Stimulated activated naive CD8-positive, alpha-beta T cell treated with anti-CD3 and anti-CD28 coated beads, Interleukin-15, amount 100 ng/mL, for 72 hours (primary cell): ENCODE measurements at places on chromosomes 16 and 17.
A peak's percentile ranks its signal among the peaks of the same experiment; 100 is the strongest.

DNA sequence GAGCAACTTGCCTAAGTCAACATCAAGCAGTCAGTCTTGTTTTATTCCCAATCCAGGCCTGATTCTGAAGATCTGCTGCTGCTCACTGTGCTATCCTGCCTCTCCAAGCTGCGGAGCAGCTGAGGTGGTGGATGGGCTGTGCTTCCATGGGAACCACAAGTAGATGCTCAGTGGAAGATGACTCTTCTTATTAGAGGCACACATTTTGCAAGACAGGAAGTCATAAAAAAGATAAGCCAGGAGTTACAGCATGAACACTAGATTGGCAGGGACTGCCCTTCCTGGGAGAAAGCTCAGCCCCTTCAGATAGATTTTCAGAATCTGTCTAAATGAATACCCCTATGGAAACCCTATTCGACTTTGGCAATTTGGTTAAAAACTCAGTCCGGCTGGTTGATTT is 143.1 kb downstream of the SHISA6 start:
- DNase-seq = no peak

- no peak for DNase-seq
Observed at GRCh38 chr16:55338646-55339045, 14.6 kb downstream of the IRX6 start.

- no peak for DNase-seq
Observed at GRCh38 chr16:4976611-4977145, 18.5 kb downstream of the SEC14L5 start.

DNA sequence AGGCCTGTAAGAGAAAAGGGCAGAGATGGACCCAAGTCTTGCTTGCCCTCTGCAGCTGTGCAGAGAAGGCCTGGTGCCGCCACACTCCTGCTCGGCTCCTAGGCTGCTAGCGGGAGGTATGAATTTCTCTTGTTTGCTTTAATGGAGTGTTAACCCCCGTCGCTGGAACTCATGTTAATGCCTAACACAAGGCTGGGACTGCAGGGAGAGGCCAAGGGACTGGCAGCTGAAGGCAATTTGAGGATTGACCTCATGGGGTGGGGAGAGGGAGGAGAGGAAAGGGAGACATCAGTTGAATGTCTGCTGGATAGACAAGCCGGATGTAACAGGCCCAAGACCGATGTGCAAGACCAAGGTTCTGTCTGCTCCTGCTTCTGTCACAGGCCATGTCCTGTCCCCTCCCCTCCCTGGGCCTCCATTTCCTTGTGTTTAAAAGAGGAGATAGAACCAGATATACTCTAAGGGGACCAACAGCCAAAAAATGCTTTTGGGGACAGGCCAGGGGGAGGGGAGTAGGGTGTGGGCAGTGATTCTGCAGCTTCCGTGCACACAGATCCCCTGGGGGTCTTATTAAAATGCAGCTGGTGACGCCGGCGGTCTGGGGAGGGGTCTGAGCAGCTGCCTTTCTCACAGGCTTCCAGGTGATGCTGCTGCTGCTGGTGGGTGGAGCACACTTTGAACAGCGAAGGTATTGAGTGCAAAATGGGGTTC is 46.7 kb upstream of the TBX2 start:
- no peak for DNase-seq

DNA sequence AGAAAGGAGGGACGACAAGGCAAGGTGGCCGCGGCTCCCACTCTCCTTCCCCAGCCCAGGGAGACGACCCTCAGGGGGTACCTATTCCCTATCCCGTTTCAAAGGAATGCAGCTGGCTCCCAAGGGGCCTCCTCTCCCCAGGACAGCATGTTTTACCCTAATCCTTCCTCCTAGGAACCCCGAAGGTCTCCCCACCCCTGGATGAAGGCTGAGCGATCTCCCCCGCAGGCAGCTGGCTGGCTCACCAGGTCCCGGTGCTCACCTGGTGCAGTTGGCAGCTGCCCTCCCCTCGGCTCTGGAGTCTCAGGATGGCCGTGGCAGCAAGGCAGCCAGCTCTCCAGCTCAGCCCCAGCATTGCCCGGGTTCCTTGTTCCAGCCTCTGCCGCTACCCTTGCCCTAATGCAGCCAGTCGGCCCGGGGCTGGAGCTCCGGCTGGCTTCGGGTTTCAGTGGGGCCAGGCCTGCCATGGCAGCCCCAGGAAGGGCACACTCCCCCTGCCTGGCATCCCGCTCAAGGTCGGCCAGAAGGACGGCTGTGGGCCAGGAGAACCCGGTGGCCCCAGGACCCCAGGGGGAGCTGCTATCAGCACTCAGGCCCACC is 4.6 kb downstream of the CLUH start:
- no peak for DNase-seq

GRCh38 chr17:80364091-80364691 is 50.8 kb upstream of the ENDOV start:
- no peak for DNase-seq

- no peak for DNase-seq
Observed at GRCh38 chr17:68611353-68612208, 10.4 kb upstream of the FAM20A start.

GRCh38 chr16:63497408-63497807 is 1461.2 kb upstream of the CDH8 start:
- DNase-seq = no peak

- no peak for DNase-seq
Observed at GRCh38 chr17:41864498-41864835, 756 bp downstream of the KLHL11 start.

DNA sequence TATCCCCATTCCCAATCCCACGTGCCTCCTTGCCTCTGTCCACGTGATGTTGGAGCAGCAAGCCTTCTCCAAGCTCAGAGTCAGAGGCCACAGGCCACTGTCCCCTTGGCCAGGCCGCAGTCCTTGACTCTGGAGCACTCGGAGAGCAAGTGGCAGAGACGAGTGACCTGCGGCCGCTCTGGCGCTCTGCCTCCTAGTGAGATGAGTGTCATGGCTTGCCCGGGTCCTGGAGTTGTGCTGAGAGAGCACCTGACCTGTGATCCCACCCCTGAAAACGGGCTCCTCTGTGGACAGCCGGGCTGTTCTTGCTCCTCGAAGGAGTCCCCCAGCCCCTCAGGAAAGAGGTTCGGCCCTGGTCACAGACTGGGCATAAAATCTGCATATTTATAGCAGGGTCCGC is 10.0 kb upstream of the FASN start:
- DNase-seq = no peak

DNA sequence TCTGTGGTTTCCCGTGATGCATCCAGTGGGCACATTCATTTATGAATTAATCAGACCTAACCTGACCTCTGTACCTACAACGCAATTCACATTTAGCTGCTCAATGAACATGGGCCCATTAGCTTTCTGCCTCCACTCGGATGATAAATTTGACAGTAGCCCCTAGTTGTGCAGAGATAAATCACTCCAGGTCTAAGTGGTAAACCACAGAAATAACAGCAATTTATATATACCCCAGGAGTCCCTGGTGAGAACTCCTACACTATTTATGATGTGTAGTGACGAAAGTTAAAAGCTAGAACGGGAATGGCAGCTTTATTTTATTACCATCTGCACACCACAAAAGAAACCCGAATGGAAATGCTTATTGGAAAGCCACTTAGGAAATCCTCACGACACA is 371.5 kb downstream of the HAPSTR1 start:
- DNase-seq = no peak

DNA sequence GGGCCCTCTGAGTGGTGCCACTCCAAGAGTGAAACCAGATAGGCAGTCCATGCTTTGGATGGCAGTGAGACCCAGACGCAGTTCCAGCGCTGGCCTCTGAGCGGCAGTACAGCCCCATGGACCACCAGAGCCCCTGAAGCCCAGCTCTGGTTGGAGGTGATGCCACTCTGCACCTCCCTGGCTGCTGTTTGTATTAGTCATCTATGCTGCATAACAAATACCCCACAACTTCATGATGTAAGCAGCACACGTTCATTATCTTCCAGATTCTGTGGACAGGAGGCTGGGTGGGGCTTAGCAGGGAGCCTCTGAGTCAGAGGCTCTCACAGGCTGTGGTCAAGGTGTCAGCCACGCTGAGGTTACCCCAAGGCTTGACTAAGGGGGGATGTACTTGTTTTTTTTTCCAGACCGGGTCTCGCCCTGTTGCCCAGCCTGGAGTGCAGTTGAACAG is 5.1 kb upstream of the NME4 start:
- peak; percentile 93 for DNase-seq

DNA sequence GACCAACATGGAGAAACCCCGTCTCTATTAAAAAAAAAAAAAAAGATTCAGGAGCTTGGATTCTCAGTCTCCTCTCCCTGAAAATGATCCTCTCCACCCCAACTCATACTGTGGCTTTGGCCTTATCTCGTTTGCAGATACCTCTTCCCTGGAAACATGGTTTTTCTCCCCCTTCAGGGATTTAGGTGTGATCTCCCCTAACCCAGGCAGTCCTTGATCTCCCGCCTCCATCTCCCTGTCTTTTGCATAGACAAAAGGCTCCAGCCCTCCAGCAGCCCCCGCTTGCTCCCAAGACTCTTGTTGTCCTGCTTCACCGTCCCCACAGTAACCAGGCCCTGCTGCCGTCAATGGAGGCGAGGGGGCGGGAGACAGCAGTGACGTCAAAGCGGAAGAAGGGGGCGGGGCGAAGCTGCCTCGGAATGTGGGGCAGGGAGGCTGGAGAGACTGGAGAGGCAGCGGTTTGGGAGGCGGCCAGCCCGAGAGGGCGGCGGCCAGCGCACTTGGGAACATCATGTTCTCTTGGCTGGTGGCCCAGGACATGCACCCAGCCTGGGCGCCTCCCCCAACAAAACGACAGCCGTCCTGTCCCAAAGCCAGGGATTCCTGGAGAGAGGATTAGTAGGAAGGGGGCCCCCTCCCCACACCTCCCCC is 1.9 kb upstream of the PER1 start:
- DNase-seq = peak; percentile 76

- DNase-seq = no peak
Observed at GRCh38 chr16:84724606-84725309, 25.0 kb downstream of the USP10 start.

DNA sequence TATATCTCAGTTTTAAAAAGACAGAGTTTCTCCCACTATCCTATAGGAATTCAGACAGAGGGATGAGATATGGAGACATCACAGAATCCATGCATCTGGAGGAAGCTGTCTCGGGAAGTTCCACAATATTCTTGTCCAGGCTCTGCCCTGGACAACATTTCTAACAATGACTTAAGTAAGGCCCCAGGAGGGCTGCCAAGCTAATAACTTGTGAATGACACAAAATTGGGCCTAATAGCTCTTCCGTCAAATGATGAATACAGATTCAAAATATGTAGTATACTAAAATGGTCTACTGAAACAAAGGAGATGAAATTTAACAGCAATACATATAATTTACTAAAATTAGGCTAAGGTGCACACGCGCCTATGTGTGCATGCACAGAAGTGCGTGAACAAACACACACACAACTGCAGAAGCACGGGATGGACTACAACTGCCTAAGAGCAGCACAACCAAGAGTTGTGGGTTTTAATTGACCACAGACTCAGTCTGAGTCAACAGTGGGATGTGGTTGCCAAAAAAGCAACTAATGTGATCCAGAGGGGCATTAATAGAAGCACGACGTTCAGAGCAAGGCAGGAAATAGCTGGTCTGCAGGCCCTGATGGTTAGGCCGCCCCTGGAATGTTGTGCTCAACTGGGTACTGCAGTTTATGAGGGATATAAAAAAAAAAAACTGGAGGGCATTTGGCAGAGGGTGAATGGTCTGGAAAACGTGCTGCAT is 26.3 kb upstream of the HS3ST2 start:
- DNase-seq = no peak

DNA sequence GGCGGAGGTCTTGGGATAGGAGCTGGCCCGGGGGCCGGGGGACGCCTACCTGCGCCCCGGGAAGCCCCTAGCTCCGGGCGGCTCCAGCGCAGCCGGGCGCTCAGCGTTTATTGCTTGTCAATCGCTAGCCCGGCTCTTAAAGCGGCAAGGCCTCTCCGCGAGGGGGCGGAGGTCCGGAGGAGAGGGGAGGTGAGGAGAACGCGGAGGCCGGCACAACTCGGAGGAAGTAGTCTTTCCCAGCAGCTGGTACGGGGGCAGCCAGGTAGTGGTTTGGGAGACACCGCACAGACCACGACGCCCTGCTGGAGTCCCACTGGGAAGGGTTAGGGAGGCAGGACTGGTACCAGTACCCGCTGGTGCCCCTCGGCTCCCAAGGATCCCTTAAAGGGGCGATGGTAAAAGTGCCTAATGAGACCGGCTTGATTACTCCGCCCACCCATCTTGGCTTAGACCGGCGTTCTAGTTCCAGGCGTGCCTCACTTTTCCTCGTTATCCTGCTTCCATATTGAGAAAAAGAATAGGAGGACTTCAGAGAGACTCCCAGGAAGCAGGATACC is at the start of gene MPP2:
Gene MPP2, minus strand, starts transcription at position 112 of the 557 bp plus-strand sequence. CDS start 3,076 bp downstream, outside the sequence.
- peak; percentile 81 for DNase-seq

GRCh38 chr17:75300280-75300679 is 11.0 kb upstream of the SLC25A19 start:
- no peak for DNase-seq

DNA sequence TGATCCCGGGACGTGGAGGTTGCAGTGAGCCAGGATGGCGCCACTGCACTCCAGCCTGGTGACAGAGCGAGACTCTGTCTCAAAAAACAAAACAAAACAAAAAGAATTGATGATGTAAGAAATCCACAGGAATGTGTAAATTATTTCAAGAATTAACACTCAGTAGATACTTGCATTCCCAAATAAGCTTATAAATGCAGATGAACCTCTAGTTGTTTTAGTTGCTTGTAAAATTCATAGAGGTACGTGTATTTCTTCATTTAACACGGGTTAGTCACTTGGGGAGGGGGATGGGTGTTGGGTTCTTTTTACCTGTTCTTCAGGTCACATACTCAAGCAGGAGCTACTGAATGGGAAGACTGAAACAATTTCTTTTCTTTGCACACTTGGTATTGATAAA is 55.7 kb upstream of the FBXO47 start:
- DNase-seq = no peak
